ENCODE measurements at places on chromosomes 6 and 20. TPM values are rescaled to one million over a fixed set of nuclear protein-coding genes. Genes with fewer than 3 reads are reported as not detected.

- DNase-seq, result no peak
- no peaks in the 10 kb centered on the region for H3K27me3 ChIP-seq
- H3K27ac ChIP-seq, result no peak overlapping the region
- H3K4me1 ChIP-seq, result no peaks in the 10 kb centered on the region
- no peaks in the 10 kb centered on the region for H3K36me3 ChIP-seq
Measured at GRCh38 chr20:17710379-17711266, 10.9 kb downstream of the BANF2 start.

DNA sequence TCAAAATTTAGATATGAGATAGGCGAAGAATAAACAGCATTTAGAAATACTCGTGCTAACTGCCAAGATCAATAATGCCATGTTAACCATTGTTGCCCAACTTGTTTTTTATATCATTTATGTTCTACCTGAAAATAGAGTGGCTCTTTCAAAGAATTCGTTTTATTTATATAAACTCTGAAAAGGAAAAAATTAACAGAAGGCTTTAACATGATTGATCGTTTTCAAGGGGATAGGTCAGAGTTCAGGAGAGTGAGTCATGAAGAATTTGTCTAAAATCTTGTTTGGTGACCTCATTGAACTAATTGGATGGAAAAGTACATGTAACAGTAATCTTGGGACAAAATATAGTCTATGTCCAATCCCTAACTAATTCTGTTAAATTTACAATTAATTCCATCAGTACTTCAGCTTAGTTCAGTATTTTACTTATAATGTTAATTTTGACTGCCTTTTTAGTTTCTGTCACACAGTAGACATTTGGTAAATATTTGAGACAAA, 11.1 kb upstream of the ELOVL2 start:
- H3K36me3 ChIP-seq, result no peaks in the 10 kb centered on the region
- H3K4me1 ChIP-seq, result no peaks in the 10 kb centered on the region
- H3K27ac ChIP-seq, result no peak overlapping the region
- H3K27me3 ChIP-seq, result peaks cover 12% of the 10 kb centered on the region

GRCh38 chr6:87684895-87685654, 17.0 kb downstream of the AKIRIN2 start:
- no peaks in the 10 kb centered on the region for H3K36me3 ChIP-seq
- H3K4me3 ChIP-seq, result no peak overlapping the region
- no peaks in the 10 kb centered on the region for H3K27me3 ChIP-seq
- H3K27ac ChIP-seq, result no peak overlapping the region
- no peak for DNase-seq
- H3K4me1 ChIP-seq, result peaks cover 32% of the 10 kb centered on the region

- peak overlapping the region; percentile 91 for H3K4me3 ChIP-seq
- no peak for DNase-seq
- peaks cover 45% of the 10 kb centered on the region for H3K4me1 ChIP-seq
- no peaks in the 10 kb centered on the region for H3K27me3 ChIP-seq
- H3K27ac ChIP-seq, result peak overlapping the region; percentile 91
- H3K36me3 ChIP-seq, result no peaks in the 10 kb centered on the region
Measured at GRCh38 chr6:26235302-26235670, 129.7 kb upstream of the BTN3A2 start.

EPHA7 gene
- not detected for total RNA-seq

Measured in natural killer cell treated with Interleukin-12 subunit alpha and Interleukin-12 subunit beta and Interleukin-15 and Interleukin-18, amount 100 ng/mL, for 72 hours (primary cell).